ENCODE measurements at places on chromosomes 16 and 17. TPM values are rescaled to one million over a fixed set of nuclear protein-coding genes. Genes with fewer than 3 reads are reported as not detected.

The PYY gene
- not detected for total RNA-seq

The HBA1 gene
- not detected for total RNA-seq

The RNF222 gene
- total RNA-seq, result not detected

The CHST5 gene
- not detected for total RNA-seq

The SGCA gene
- not detected for total RNA-seq

The PPM1E gene
- total RNA-seq, result not detected

The HOXB2 gene
- total RNA-seq, result 16.8 TPM

The GPR142 gene
- total RNA-seq, result not detected

All from mammary microvascular endothelial cell (primary cell).